AG04450 (cell line): ENCODE measurements at places on chromosomes 16 and 17. TPM values are rescaled to one million over a fixed set of nuclear protein-coding genes. Genes with fewer than 3 reads are reported as not detected.

DNA sequence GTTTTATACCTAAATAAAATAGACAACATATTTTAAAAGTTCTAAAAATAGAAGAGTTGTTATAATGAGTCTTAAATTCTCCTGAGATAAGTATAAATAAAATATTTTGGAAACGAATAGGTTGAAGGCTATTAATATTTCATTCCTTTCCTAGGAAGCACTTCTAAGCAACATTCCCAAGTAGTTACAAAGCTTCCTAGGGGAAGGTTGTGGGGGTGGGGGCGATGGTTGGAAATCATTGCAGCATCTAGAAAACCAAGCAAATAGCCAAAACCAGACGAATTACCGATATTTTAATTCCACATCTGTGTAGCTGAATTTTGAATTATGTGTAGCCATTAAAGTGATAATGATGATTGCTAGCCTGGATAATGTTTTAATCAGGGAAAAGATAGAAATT lies 26.9 kb downstream of the PTRH2 start:
- peak; percentile 13 for DNase-seq

DNA sequence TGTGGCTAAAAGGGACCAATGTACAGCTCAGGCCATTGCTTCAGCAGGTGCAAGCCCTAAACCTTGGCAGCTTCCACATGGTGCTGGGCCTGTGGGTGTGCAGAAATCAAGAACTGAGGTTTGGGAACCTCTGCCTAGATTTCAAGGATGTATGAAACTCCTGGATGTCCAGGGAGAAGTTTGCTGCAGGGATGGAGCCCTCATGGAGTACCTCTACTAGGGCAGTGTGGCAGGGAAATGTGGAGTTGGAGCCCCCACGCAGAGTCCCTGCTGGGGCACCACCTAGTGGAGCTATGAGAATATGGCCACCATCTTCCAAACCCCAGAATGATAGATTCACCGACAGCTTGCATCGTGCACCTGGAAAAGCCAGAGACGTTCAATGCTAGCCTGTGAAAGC lies 13.0 kb downstream of the EFCAB5 start:
- DNase-seq = no peak

- DNase-seq = no peak
These were observed 83.7 kb downstream of the RTN4RL1 start for GRCh38 chr17:1941272-1942065.

DNA sequence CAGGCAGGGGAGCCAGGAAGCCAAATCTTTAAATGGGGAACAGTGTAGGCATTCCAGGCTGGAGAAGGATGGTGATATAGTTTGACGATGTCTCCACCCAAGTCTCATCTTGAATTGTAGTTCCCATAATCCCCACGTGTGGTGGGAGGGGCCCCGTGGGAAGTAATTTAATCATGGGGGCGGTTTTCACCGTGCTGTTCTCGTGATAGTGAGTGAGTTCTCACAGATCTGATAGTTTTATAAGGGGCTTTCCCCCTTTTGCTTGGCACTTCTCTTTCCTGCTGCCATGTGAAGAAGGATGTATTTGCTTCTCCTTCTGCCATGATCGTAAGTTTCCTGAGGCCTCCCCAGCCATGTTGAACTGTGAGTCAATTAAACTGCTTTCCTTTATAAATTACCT lies 28.8 kb downstream of the GINS3 start:
- no peak for DNase-seq

- DNase-seq = no peak
These were observed 847.4 kb upstream of the SOX9 start for GRCh38 chr17:71273441-71273840.

GRCh38 chr17:81528384-81528650 lies 140 bp downstream of the FSCN2 start:
- DNase-seq = no peak

NSRP1 gene
- 14.8 and 18.6 TPM in 2 replicates for polyA plus RNA-seq

GRCh38 chr17:63601439-63602371 lies 1.0 kb downstream of the TACO1 start:
- no peak for DNase-seq

RMI2 gene
- polyA plus RNA-seq = 3.8 and 4.7 TPM in 2 replicates

GRCh38 chr17:12620200-12620720 lies 45.4 kb upstream of the MYOCD start:
- DNase-seq = no peak

- no peak for DNase-seq
These were observed 167.9 kb upstream of the NOL11 start for GRCh38 chr17:67549820-67550219.

DNA sequence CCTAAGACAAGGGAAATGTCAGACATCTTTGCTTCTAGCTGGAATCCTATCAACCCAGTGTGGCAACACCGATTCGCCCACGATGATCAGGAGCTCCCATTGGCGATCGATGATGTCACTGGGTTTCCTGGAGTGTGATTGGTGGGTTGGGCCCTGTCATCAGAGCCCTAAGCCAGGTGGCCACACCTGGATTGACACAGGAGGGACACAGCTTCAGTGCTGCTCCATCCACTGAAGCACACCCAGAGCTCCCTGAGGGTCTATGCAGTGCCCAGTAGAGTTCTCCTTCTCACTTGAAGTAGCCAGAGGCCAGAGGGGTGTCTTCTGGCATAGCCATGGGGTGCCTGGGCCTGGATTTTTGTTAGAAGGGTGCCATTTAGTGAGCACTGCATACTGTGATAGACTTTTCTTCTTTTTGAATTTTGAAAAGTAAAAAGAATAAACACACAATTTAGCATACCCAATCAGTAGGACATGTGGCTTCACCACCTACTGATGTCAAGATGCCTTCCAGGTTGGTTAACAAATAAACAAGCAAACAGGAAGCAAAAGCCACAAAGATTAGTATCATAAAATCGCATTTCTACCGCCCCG lies 77.6 kb downstream of the CMIP start:
- no peak for DNase-seq

DNA sequence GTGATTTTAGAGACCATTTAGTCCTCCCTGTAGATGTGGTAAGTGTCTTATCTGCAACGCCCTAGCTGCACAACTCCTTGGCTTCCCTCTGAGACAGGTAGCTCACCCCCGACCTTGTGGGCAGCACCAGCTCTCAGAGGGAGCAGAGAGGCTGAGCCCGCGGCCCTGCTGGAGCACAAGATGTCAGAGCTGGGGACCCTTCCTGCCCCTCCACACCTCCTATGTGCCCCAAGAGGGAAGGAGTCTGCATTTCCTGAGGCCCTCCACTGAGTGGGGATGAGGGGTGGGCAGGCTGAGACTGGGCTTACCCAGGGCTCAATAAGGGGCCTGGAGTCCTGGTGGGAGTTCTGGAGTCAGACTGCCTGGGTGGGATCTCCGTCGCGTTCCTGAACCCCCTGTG lies 12.2 kb upstream of the ADGRG1 start:
- no peak for DNase-seq

- no peak for DNase-seq
These were observed 24.1 kb downstream of the ANKFN1 start for GRCh38 chr17:56177361-56177760.

C16orf46 gene
- 0.31 and 0.33 TPM in 2 replicates for polyA plus RNA-seq

- DNase-seq = no peak
These were observed 33.3 kb downstream of the CDRT15 start for GRCh38 chr17:14203388-14203787.

DNA sequence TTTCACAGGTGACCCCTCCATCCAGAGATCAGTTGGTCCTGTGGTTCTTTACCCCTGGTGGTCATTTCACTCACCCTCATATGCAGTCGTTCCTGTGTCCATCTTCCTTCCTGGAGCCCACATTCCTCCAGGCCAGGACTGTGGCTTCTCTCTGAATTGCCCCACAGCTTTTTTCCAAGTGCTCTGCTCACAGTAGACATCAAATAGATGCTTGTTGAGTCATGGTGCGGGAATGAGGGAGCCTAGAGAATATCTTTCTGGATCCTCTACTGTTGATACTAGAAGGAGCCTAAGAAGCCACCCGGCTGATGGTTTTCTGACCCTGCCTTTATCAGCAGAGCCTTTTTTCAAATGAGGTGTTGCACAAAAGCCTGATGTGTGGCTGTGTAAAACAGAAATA lies 10.4 kb downstream of the USB1 start:
- DNase-seq = peak; percentile 52

PLLP gene
- polyA plus RNA-seq = 0.06 and 0.10 TPM in 2 replicates

TPPP3 gene
- polyA plus RNA-seq = 1.5 TPM in 2 replicates

DNA sequence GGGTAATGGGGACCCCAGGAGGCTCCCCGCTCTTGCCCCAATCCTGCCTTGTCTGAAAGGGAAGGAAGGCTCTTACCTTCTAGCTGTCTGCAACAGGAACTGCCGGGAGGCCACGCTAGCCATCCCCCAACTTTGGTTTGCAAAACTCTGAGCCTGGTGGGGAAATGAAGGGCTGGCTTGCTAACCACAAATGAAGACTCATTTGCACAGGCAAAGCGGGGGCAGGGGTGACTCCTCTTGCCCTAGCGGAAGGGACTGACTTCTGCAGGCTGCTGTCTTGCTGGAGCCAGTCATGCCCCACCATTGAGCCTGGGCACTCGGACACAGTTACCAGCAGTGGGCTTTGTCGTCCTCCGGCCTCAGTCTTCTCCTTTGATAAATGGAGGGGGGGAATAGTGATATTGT lies 52.6 kb downstream of the PLCG2 start:
- no peak for DNase-seq

GRCh38 chr16:4410335-4411075 lies 5.9 kb downstream of the CORO7 start:
- peak; percentile 98 for DNase-seq

CD2BP2 gene
- polyA plus RNA-seq = 48.9 and 49.5 TPM in 2 replicates
